ENCODE measurements at places on chromosomes 2 and 18.

DNA sequence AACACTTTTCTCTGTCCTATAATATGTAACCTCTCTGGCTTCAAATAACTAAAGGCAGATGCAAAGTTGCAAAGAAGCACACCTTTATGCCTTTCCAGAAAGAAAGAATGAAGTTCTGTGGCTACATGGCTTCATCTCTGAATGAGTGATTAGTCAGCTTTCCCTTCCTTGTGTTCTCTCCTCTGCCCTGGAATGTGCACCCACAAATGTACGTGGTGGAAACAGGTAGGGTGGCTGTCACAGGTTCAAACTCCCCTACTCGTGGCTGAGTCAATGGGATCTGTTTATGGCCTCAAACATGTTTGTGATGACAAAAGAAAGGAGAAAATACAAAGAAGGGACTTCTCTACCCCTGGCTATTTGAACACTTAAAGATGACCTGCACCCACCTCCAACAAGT is 55.5 kb upstream of the ACVR2A start:
- DNase-seq, result no peak

DNA sequence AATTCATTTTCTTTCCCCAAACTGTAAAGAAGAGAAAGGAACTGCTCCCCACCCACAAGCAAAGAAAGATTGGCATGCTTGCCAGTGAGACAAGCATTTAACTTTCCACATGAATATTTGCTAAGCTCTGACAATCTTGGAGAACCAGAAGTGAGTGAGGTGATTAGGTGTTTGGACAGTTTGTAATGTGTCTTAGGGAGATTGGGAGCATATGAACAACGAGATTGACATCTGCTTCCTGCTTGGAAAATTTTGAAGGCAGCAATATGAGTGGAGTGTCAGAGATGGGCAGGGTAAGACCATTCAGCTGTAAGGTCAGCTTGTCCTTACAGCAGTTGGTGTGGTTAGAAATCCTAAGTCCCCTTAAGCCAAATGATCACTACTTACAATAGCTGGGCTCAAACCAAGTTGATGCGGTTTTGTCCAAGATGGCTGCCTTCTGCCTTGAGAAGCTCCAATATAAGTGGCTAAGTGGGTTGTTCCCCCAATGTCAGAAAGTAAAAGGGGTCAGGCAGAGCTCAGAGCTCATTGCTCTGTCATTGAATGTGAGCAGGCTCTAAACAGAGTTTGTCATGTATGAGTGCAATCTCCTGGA is 36.0 kb upstream of the GALNT5 start:
- DNase-seq, result no peak

GRCh38 chr2:159078443-159078842 is 110.0 kb downstream of the TANC1 start:
- DNase-seq, result no peak

- no peak for DNase-seq
Observed at GRCh38 chr2:174014699-174015070, 49.5 kb upstream of the SP3 start.

DNA sequence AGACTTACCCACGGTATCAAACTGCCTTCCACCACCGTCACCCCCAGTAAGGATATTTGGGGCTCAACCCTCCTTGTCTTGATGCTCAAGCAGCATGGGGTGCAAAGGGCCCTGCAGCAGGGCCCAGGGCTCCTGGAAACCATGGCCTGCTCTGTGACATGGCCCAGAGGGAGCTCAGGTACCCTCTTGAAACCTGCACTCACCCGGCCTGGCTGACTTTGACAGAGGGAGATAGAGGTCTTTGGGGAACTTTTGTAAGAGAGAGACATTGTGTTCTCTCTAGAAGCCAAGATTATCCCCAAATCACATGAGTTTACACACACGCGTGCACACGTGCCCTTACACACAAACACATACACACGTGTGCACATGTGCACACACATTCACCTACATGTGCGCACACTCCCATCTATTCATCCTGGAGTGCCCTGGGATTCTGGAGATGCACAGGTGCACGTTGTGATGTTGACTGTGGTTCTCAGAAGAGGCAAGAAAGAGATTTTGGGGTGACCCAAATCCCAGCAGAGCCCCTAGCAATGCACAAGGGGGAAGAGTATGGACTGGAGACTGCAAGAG is 19.6 kb upstream of the KCNK3 start:
- DNase-seq, result no peak

DNA sequence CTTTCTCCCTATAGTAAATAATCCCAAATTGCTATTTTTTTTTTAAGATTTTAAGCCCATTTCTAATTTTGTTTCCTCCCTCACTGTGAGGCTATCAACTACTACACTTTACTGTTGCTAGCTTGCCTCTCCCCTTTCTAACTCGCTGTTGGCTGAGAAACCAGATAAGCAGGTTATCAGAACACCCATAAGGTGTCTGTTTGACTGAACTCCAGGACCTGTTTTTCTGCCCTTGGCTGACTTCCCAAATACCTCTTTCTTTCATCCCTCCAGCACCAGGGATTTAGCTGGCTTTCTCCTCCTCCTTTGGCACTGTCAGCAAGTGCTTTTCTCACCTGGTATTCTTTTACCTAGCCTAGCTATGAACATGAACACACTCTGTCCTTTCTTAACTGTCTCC is 11.1 kb downstream of the TRAK2 start:
- DNase-seq, result no peak

- DNase-seq, result no peak
Observed at GRCh38 chr2:117058366-117058765, 756.1 kb upstream of the DDX18 start.

- DNase-seq, result no peak
Observed at GRCh38 chr2:230896346-230897115, 28.5 kb downstream of the GPR55 start.

GRCh38 chr2:237894986-237895543 is 35.6 kb downstream of the RAMP1 start:
- no peak for DNase-seq

GRCh38 chr2:4090668-4091630 is 387.6 kb downstream of the DCDC2C start:
- no peak for DNase-seq

DNA sequence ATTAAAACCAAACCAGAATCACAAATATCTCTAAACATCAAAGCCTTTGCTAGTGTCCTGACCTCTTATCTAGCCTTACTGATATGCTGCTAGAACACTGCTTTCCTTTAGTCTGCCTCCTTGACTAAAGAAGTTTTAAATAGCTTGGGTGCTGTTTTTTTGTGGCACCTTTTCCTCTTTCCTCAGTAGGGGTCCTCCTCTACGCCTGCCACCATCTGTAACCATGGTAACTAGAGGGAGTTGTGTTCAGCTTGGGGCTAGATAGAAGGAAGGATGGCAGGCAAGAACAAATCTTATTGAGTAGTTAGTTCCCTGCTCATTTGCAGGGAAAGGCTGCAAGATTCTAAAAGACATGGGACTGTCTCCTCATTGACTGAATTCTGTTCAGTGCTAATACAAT is 86.0 kb downstream of the TAF4B start:
- DNase-seq, result no peak

DNA sequence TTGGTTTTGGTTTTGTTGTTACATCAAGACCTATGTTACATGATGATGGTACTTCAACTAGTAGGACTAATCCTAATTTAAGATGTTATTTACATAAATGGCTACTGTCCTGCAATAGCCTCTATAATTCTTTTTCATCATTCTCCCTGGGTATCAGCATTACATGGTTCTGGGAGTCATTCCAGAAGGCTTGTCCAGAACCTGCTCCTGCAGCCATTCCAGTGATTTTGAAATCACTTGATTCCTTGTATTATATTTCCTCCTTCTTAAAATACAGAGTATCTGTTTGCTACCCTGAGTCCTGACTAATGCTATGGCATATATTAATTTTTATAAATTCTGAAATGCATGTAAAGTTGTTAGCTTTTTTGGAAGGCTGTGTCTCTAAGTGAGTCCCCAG is 400.5 kb upstream of the MEIS1 start:
- no peak for DNase-seq

GRCh38 chr2:218888341-218888740 is 7.7 kb downstream of the WNT10A start:
- DNase-seq, result no peak

DNA sequence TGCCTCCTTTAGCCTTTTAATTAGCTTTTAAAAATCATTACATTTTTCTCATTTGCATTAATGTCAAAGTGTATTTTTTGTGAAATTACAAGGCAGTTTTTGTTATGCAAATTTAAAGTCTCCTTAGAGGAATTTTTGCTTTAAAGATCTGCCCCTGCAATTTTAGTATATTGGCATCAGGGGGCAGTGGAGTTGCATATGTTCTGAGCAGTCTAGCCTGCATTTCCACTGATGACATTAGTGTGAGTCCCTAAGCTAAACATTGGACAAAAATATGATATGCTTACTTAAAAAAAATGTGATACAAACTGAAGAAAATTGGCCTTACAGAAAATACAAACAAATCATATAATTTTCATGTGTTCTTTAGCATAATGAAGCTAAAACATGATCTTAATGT is 426.5 kb downstream of the SLC4A3 start:
- DNase-seq, result no peak

DNA sequence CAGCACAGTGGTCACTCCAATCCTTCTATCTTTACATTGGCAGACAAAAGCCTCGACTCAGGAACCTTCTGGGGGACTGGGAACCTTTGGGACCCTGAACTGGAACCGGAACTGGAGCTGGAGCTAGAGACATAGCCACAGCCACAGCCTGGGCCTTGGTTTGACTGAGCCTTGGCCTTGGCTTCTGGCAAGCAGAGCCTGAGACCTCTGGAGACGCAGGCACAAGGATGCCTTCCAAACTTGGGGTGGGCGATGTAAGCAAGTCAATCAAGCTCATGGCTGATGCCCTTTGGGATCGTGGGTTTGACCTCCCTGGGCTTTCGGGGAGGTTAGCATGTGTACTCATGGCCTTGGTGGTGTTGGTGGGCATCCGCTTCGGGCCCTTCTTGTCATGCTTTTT is 619.3 kb downstream of the MBD2 start:
- DNase-seq, result no peak

GRCh38 chr18:48994044-48994651 is 43.4 kb upstream of the SMAD7 start:
- DNase-seq, result no peak

DNA sequence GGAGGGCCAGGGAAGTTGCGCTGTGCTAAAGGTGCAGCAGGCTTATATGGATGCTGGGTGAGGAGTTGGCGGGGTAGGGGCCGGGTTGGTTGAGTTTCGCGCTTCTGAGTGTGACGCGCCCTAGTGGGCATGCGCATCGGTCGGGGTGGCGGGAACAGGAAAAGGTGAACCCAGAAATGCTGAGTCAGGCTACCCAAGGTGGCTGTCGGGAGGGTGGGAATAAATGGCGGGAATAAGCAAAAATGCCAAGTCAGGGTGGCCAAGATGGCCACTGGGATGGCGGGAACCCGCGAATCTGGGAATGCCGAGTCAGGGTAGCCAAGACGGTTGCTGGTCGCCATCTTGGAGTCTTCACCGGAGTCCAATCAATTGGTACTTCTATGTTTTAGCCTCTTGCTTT is 580.0 kb downstream of the SUCLG1 start:
- DNase-seq, result no peak

DNA sequence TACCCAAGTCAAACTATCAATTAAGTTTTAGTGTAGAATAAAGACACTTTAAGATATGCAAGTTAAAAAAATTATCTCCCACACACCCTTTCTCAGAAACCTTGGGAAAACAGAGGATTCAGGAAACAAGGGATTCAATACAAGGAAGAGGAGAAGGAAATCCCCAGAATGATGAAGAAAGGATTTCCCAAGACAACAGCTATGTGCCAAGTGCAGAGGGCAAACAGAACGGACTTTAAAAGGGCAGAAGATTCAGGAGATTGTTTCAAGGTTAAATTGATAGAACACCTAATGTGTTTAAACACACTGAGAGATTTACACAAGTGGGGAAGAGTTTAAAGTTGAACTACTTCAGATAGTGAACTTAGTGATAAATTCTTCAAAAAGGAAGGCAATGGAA is 71.5 kb upstream of the EPAS1 start:
- DNase-seq, result no peak

DNA sequence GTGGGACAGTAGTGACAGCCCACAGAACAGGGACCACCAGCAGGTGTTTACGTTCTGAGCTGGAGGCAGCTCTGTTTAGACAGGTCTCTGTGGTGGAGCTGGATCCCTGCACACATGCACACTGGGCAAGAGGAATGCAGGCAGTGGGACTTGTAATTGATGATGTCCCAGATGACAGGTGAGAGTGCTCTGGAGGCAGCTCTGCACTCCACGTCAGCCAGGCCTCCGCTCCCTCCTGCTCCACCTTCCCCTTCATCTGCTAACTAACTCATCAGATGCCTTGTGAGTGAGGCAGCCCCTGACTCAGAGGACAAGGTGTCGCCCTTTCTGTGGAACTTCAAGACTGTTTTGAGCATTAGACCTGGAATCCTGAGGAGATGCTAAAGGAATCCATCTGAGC is 53.2 kb downstream of the SH3YL1 start:
- DNase-seq, result no peak

- DNase-seq, result no peak
Observed at GRCh38 chr2:145421841-145422240, 901.9 kb upstream of the ZEB2 start.

DNA sequence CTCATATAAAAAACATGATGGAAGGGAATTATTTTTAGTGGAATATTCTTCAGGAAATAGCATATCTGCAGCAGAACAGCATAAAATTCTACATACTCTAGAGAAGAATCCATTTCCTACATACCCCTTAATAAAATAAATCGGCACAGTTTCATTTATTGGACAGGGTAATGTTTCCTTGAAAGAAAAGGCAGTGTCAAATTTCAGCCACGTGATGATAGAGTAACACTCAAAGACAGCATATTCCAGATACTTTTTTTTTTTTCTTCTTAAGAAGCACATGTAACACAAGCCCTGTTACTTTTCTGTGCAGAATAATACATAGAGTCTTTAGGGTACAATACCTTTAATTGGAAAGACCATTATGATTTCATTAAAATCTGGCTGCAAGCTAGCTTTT is 204.4 kb downstream of the SRBD1 start:
- DNase-seq, result no peak

- no peak for DNase-seq
Observed at GRCh38 chr2:179226961-179227259, 37.7 kb downstream of the SESTD1 start.

DNA sequence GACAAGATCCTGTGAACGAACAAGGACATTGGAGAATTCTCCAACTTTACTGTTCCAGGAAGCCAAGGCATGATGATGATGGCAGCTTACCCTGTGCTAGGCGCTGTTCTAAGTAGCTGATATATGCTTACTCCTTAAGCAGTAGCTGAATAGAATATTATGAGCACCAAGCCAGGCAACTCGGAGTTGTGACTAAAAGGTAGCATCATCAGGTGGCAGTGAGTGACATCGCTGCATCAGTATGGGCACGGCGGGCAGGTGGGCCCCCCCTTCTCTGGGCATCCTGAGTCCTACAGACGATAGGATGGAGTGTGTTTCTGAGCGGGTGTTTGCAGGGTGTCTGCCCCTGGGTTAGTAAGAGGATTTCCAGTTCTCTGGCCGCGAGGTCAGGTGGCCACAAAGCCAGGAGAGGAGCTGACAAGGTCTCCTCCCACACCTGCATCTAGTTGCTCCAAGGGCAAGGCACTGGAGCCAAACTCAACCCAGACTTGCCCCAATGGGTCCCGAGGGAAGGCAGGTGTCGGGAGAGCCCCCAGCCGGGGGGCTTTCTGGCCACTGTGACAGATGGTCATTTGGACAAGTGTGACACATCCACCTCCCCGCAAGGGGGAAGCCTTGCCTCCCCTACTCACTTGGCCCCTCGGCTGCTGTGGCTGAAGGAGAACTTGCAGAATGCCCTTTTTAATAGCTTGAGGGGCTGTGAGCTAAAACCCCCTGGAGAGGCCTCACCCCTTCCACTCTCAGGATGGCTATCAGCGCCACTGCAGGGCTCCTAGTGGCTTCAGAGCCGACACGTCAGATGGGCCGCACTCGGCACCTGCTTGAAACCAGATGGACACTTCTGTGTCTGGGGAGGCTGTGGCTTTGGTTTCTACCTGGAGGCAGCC is 55.5 kb downstream of the CRACDL start:
- no peak for DNase-seq

Data from stimulated activated CD8-positive, alpha-beta memory T cell treated with anti-CD3 and anti-CD28 coated beads, Interleukin-2, amount 100 ng/mL, for 1 hour (primary cell).